Femur (tissue), 1 donor: ENCODE measurements at places on chromosomes 2 and 18.

DNA sequence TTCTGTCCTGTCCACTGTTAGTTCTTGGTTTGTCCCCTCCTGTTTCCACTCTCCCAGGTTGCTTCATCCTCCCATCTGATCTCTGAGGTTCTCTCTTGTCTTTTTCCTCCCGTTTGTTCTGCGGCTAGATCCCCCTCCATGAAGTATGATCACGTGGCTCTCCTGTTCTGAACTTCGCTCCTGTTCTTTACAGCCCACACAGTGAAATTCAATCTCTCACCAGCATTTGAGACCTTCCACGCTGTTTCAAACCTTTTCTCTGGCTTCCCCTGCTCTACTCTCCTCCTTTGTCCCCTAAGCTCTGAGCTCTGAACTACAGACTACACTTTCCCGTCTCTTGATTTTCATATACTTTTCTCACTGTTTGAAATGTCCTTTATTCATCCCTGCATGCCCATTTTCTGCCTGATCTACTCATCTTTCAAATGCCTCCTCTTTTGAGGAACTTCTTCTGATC is 83.5 kb downstream of the OSBPL6 start:
- no peak for DNase-seq

- DNase-seq, result no peak
These were observed 1.4 kb downstream of the PSME4 start for GRCh38 chr2:53969285-53969967.

GRCh38 chr2:67015681-67016080 is 381.5 kb upstream of the ETAA1 start:
- DNase-seq, result no peak

- peak; percentile 57 for DNase-seq
These were observed 544 bp downstream of the EVA1A start for GRCh38 chr2:75560022-75560767.

DNA sequence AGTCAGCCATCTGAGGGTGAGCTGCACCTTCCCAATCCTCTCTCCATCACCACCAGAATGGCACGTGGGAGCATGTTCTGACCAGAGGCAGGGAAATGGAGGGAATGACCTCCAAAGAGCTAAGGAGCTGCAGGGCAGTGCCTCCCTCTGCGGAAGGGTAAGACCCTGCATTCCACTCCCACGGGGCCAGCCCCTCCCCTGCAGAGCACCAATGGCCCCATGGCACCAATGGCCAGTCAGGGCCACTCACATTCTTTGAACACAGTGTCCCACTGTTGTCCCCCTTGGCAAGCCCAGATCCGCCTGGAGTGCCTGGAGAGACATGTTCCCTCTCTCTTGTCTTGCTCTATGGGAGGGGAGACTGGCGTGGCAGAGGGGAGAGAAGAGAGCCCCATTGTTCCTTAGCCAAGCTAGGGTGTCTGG is 164.4 kb downstream of the TNS1 start:
- no peak for DNase-seq

DNA sequence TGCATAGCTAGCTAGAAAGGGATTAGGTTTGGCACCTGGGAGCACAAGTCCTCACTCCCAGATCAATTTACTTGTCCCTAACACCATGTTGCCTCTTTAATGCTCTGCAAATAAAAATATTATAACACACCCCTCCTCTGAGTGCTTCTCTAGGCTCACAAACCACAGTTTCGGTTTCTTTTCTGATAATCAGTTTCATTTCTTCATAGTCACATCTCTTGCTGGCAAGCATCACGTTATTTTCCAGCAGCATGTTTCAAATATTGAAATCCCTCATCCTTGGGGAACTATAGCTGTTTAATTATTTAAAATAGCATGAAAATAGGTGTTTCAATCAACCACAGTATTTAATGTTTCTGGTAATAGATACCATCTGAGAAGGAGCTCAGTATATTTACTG is 13.9 kb upstream of the SMCHD1 start:
- DNase-seq, result no peak
